ENCODE measurements at places on chromosomes 13 and 19. TPM values are rescaled to one million over a fixed set of nuclear protein-coding genes. Genes with fewer than 3 reads are reported as not detected.

CNN1 gene
- total RNA-seq: 10.2 TPM

IGSF23 gene
- not detected for total RNA-seq

LGALS14 gene
- total RNA-seq: not detected

DACT3 gene
- 2.4 TPM for total RNA-seq

OVOL3 gene
- not detected for total RNA-seq

DNA sequence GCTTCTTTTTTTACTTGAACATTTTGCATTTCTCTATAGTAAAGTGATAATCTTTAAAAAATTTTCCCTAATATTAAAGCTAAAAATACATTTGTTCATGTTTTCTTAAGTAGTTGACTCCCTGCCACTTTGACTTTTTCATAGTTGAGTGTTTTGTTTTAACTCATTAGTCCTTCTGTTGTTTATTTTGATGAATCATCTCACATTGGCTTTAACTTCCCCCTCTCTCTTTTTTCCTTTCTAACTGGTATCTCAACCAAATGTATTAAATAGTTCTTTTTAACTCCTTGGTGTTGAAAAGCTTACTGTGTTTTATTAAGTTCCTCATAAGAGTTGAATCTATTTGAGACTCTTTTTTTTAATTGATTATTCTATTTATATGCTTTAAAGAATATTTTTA lies 2.8 kb downstream of the TNFSF13B start:
- no peaks in the 10 kb centered on the region for H3K36me3 ChIP-seq
- DNase-seq: no peak
- peaks cover 21% of the 10 kb centered on the region for H3K4me1 ChIP-seq
- H3K4me3 ChIP-seq: no peak overlapping the region
- no peaks in the 10 kb centered on the region for H3K27me3 ChIP-seq

- peaks cover 24% of the 10 kb centered on the region for H3K27me3 ChIP-seq
- peaks cover 4% of the 10 kb centered on the region for H3K4me1 ChIP-seq
- no peak overlapping the region for H3K27ac ChIP-seq
- no peak for DNase-seq
Observed at GRCh38 chr19:1780272-1780958, 27.1 kb downstream of the ONECUT3 start.

DNA sequence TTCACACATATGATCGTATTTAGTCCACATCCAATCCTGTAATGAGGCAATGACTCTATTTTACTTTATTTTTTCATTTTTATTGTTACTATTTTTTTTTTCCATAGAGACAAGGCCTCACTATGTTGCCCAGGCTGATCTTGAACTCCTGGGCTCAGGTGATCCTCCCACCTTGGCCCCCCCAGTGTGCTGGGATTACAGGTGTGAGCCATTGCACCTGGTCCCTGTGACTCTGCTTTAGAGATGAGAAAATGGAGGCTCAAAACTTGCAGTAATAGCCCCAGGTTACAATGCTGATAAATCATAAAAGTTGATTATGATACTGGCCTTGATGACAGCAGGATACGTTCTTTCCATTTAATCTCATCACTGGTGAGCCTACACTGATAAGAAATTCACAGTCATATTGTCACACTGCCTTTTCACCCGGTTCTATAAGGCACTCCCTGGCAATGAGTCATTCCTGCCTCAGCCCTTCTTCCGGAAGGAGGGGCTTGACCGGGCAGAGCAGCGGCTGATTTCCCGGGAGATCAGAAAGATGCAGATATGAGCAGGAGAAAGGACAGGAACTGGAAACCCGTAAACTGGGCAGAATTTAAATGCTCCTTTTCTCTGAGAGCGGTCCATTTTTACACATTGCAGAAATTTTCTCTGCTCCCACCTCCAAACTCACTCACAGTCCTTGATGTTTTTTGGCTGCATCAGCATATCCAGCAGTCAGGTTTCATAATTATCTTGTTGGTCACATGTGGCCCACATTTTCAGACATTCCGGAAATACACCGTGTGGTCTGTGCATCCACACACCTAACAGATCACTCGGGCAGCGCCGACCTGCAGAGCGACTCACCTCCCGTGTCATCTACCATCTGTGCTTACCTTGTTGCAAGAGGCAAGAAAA lies 616.4 kb downstream of the EFNB2 start:
- no peaks in the 10 kb centered on the region for H3K27me3 ChIP-seq
- no peak for DNase-seq
- H3K4me1 ChIP-seq: no peaks in the 10 kb centered on the region
- no peak overlapping the region for H3K4me3 ChIP-seq
- no peak overlapping the region for H3K27ac ChIP-seq
- no peaks in the 10 kb centered on the region for H3K36me3 ChIP-seq

- H3K4me3 ChIP-seq: no peak overlapping the region
- no peaks in the 10 kb centered on the region for H3K27me3 ChIP-seq
- DNase-seq: no peak
Observed at GRCh38 chr13:113145911-113146598, 12.4 kb upstream of the PROZ start.

GRCh38 chr13:99982731-99983498 lies 1.3 kb downstream of the ZIC2 start:
- no peak overlapping the region for H3K27ac ChIP-seq
- peaks cover 81% of the 10 kb centered on the region for H3K27me3 ChIP-seq
- no peak overlapping the region for H3K4me3 ChIP-seq
- no peaks in the 10 kb centered on the region for H3K36me3 ChIP-seq
- peaks cover 35% of the 10 kb centered on the region for H3K4me1 ChIP-seq
- DNase-seq: no peak

GRCh38 chr19:23071147-23071511 lies 45.7 kb upstream of the ZNF730 start:
- H3K36me3 ChIP-seq: no peaks in the 10 kb centered on the region
- H3K27ac ChIP-seq: no peak overlapping the region
- no peak overlapping the region for H3K4me3 ChIP-seq
- no peaks in the 10 kb centered on the region for H3K27me3 ChIP-seq
- DNase-seq: peak; percentile 3

GRCh38 chr13:113526466-113527220 lies 36.1 kb upstream of the DCUN1D2 start:
- DNase-seq: peak; percentile 19
- H3K4me1 ChIP-seq: peaks cover 23% of the 10 kb centered on the region
- H3K27me3 ChIP-seq: no peaks in the 10 kb centered on the region
- no peaks in the 10 kb centered on the region for H3K36me3 ChIP-seq

DNA sequence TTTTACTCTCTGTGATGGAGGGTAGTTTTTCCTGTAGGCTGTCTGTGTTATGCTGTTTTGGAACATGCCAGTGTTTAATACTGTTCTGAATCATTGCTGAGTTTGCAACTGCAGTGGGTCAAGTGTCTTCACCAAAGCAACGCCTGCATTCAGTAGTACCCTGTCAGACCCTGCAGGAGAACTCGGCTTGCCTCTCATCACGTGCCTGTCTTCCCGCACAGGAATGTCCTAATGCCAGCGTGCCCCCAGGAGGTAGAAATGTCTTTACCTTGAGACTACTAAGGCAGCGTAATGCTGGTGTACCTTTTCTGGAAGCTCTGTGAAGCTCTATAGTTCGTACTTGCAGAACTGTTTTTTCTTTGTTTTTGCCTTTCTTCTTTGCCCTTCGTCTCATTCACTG lies 42.3 kb downstream of the POLR1D start:
- no peak overlapping the region for H3K4me3 ChIP-seq
- no peaks in the 10 kb centered on the region for H3K27me3 ChIP-seq
- H3K4me1 ChIP-seq: peaks cover 6% of the 10 kb centered on the region
- peak; percentile 61 for DNase-seq
- no peak overlapping the region for H3K27ac ChIP-seq
